Osteoblast (primary cell): ENCODE measurements at places on chromosomes 16 and 17. TPM values are rescaled to one million over a fixed set of nuclear protein-coding genes. Genes with fewer than 3 reads are reported as not detected.

Gene TMEM238L
- total RNA-seq = not detected in 2 replicates

Gene KRTAP17-1
- not detected in 2 replicates for total RNA-seq

Gene SHCBP1
- 1.8 and 2.7 TPM in 2 replicates for total RNA-seq

Gene ACSM2A
- not detected in 2 replicates for total RNA-seq

Gene TLCD3B
- total RNA-seq = 0.36 TPM in 1 of 2 replicates, not detected in the other

Gene SEZ6L2
- 1.5 and 2.9 TPM in 2 replicates for total RNA-seq

Gene PRSS53
- 2.7 and 2.9 TPM in 2 replicates for total RNA-seq

Gene CCL7
- 0.29 and 0.36 TPM in 2 replicates for total RNA-seq

Gene MEFV
- total RNA-seq = under 0.01 TPM in 1 of 2 replicates, not detected in the other

Gene OSGIN1
- 3.6 and 5.0 TPM in 2 replicates for total RNA-seq

Gene PPP1R27
- total RNA-seq = not detected in 2 replicates

Gene VMO1
- 0.29 TPM in 1 of 2 replicates, not detected in the other for total RNA-seq

Gene HNF1B
- not detected in 2 replicates for total RNA-seq

Gene WNT9B
- 0.36 TPM in 1 of 2 replicates, not detected in the other for total RNA-seq

Gene SLC2A4
- total RNA-seq = under 0.01 and 0.29 TPM in 2 replicates

Gene CTRB1
- total RNA-seq = not detected in 2 replicates

Gene CCR7
- not detected in 2 replicates for total RNA-seq

Gene CFAP119
- total RNA-seq = 2.4 and 2.9 TPM in 2 replicates

Gene ITGAD
- total RNA-seq = not detected in 2 replicates

Gene ITGAX
- total RNA-seq = under 0.01 and 0.36 TPM in 2 replicates

Gene NAGS
- 0.36 and 0.59 TPM in 2 replicates for total RNA-seq

Gene SMIM22
- total RNA-seq = not detected in 2 replicates

Gene YPEL2
- 24.2 and 28.3 TPM in 2 replicates for total RNA-seq

Gene PHKB
- total RNA-seq = 76.4 and 84.9 TPM in 2 replicates

Gene CCDC154
- total RNA-seq = 0.36 and 0.59 TPM in 2 replicates

Gene GEMIN4
- total RNA-seq = 8.7 and 9.7 TPM in 2 replicates

Gene RPS6KB1
- total RNA-seq = 29.0 and 30.4 TPM in 2 replicates

Gene TEKT1
- total RNA-seq = not detected in 2 replicates

Gene IKZF3
- total RNA-seq = not detected in 2 replicates

Gene EFCAB5
- 0.29 and 0.36 TPM in 2 replicates for total RNA-seq

Gene ARL6IP1
- 113 and 121 TPM in 2 replicates for total RNA-seq

Gene CSH2
- total RNA-seq = not detected in 2 replicates

Gene ADAM11
- 0.36 and 0.59 TPM in 2 replicates for total RNA-seq

Gene CDH13
- 102 and 104 TPM in 2 replicates for total RNA-seq

Gene CDRT4
- 2.7 and 3.3 TPM in 2 replicates for total RNA-seq

Gene SLC22A31
- not detected in 2 replicates for total RNA-seq

Gene CFAP52
- under 0.01 TPM in 1 of 2 replicates, not detected in the other for total RNA-seq

Gene BANP
- 20.3 and 23.5 TPM in 2 replicates for total RNA-seq

Gene TNP2
- not detected in 2 replicates for total RNA-seq

Gene CLEC3A
- not detected in 2 replicates for total RNA-seq

Gene CHST5
- under 0.01 TPM in 1 of 2 replicates, not detected in the other for total RNA-seq

Gene CDH1
- 0.59 and 1.1 TPM in 2 replicates for total RNA-seq

Gene MRPL38
- 36.6 and 37.1 TPM in 2 replicates for total RNA-seq

Gene NOS2
- not detected in 2 replicates for total RNA-seq
